ENCODE measurements at places on chromosomes 5 and 9.

GRCh38 chr9:127982912-127983311 is 2.1 kb upstream of the EEIG1 start:
- no peak for DNase-seq

GRCh38 chr9:37706290-37706689 is 47.3 kb upstream of the TRMT10B start:
- no peak for DNase-seq

DNA sequence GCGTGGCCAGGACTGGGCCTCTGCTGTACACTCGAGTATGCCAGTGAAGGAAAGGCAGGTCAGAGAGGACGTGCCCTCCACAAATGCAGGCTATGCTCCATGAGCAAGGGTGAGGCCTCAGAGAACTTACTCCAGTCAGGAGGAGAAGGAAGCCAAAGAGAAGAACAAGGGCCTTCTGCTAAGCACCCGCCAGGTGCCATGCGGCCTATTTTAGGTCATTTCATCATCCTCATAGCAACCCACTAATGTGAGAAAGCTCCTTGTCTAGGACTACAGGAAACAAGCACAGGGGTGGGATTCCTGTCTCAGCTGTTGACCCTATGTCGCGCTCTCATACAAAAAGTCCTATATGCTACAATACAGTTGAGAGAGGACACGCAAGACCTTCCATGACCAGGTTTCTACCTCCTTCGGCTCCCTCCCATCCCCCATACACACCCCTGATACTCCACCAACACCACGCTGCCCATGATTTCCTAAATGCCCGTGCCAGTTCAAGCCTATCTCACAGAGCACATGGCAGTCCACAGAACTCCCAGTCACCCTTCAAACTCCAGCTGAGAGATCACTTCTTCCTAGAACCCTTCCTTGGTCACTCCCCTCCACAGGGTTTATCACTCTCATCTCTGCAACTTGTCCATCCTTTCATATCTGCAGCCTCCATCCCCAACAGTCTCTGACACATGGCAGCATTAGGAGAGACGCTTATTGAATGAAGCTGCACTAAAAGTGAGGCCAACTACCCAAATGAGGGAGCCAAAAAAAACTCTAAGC is 26.8 kb downstream of the PSMB7 start:
- DNase-seq = no peak

- DNase-seq = no peak
Measured at GRCh38 chr5:73282383-73282782, 109.4 kb downstream of the TMEM174 start.

GRCh38 chr9:134403682-134404301 is 77.5 kb downstream of the RXRA start:
- peak; percentile 24 for DNase-seq

GRCh38 chr5:172973931-172974330 is 9.6 kb upstream of the ATP6V0E1 start:
- DNase-seq = no peak

DNA sequence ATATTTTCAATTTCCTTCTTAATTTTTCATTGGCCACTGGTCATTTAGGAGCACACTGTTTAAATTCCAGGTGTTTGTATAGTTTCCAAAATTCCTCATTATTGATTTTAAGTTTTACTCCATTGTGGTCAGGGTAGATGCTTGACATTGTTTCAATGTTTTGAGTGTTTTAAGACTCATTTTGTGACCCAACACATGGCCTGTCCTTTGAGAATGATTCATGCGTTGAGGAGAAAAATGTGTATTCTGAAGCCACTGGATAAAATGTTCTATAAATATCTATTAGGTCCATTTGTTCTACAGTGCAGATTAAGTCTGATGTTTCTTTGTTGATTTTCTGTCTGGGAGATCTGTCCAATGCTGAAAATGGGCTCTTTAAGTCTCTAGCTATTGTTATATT is 24.4 kb upstream of the FNIP1 start:
- no peak for DNase-seq

GRCh38 chr9:136742591-136743391 is at the start of gene LCN10:
Gene LCN10 (minus strand): TSS chr9:136742940. CDS start chr9:136742903, 37 bp downstream.
- DNase-seq = no peak

- no peak for DNase-seq
Measured at GRCh38 chr9:38384990-38385848, 7.3 kb upstream of the ALDH1B1 start.

DNA sequence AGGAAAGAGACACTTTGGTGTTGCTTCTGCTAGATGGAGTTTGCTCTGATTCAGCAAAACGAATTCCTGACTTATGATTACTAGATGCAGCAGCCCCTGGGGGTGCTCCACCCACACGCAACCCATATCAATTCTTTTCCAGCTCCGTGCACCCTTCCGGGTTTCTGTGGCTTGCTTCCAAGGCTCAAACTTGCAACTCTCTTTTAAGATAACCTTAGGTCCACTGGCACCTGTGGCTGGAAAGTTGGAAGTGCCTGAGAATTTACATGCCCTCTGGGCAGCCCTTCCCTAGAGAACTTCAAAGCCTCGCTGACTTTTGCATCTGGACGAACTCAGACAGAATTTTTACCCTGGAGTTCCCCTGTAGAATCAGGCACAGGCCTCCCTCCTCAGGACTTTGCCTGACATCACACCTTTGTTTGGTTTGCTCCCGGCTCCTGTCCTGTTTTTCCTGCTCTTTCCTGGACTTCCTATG is 224.9 kb downstream of the SNX18 start:
- DNase-seq = no peak

DNA sequence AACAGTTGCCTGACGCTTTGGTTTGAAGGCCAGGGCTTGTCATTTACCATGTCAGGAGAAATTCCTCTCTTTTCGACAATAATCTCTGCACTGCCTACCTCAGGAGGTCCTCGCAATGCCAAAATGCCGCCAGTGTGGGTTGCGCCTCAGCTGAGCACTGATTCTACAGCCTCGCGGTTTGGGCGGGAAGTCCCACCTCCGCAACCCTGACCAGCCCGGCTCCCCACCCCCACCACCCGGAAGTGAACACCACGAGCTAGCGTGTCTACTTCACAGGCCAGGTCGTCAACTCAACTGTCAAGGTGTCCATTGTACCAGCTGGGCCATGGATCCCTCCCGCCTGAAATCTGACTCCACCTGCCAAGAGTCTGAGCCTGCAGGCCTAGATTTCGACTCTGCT is at the start of gene TPD52L3:
Gene TPD52L3, plus strand, starts transcription at position 273 of the 400 bp plus-strand sequence. CDS start 221 bp downstream, outside the sequence.
- no peak for DNase-seq

Data from stimulated activated CD4-positive, alpha-beta T cell treated with anti-CD3 and anti-CD28 coated beads, Interleukin-4, amount 100 ng/mL, for 24 hours (primary cell).